ENCODE measurements at places on chromosomes 4 and X.

DNA sequence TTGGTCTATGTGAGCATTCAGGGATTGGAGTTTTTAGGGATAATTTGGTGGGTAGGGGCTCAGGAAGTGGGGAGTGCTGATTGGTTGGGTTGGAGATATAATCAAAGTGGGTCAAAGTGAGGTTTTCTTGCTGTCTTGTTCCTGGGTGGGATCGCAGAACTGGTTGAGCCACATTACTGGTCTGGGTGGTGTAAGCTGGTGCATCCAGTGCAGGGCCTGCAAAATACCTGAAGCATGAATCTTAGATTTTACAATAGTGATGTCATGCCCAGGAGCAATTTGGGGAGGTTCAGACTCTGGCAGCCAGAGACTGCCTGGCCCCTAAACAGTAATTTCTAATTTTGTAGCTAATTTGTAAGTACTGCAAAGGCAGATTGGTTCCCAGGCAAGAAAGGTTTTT is 665.6 kb upstream of the PRKX start:
- DNase-seq: no peak

DNA sequence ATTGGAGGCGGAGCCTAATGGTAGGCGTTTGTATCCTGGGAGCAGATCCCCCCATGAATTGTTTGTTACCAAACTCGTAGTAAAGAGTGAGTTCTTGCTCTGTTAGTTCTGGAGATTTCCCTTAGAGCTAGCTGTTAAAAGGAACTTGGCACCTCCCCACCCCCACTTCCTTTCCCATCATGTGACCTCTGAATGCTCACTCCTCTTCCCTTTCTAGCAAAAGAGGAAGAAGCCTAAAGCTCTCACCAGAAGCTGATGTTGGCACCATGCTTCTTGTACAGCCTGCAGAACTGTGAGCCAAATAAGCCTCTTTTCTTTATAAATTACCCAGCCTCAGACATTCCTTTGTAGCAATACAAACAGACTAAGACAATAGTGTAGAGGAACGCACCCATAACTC is 13.8 kb upstream of the ATOH1 start:
- DNase-seq: no peak

- no peak for DNase-seq
These were observed 23.1 kb downstream of the SETD7 start for GRCh38 chr4:139532947-139533346.

DNA sequence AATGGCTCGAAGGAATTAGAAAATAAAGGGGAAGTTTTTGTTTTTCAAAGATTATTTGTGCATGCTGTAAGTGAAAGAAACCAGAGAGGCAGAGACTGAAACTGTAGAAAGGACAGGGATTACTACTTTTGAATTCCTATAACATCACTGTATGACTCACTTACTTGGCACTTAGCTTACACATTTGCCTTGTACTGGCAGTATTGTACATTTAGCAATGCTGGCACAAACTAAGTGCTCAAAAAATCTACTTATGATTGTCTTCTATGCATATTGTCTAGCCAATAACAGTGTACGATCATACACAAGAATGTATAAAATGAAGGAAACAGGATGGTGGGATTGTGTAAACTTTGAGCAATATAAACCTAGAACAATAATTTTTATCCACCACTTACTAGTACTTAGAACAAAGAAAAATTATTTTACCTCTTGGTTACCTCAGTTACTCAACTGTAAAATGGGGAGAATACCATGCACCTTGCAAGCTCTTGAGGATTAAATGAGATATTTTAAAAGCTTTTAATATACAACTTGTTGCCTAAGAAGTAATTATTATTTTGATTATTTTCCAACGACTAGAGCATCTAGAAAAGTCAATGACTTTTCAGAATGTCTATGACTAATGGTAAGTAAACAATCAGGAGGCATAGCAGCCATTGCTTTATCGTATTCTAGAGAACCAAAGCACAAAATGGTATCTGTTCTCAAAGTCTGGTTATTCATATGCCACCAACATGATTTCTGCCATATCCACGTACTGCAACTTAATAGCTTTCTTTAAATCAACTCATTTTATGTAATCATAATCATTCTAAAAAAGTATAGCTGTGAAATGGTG is 4.7 kb downstream of the FAM120C start:
- DNase-seq: peak; percentile 80

GRCh38 chr4:103197765-103198110 is 405 bp downstream of the CENPE start:
- peak; percentile 37 for DNase-seq

GRCh38 chr4:26878794-26879391 is 18.3 kb downstream of the STIM2 start:
- peak; percentile 30 for DNase-seq

GRCh38 chr4:150173432-150173861 is 95.2 kb downstream of the DCLK2 start:
- DNase-seq: peak; percentile 15

DNA sequence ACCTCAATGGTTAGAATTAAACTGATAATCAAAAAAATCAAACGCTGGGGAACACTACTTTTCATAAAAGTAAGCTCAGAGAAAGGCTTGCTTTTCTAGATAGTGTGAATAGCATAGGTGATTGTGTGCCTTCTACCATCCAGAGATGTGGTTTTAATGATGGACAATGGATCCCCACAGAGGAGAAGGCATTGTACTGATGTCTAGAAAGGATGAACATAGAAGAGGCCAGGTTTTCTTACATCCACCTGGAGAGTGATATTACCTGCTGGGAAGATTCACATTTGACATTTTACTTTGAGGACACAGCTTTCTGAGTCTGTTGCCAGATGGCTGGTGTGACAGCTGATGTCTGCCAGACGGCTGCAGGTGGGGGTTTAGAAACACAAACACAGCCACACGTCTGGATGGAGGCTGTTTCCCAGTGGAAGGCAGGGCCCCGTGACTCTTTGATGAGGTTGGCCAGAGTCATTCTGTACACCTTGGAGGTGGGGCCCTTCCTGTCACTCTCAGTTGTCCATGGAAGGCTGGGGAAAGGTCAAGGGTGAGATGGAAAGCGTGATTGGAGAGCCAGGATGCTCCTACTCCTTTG is 114.4 kb downstream of the PSAPL1 start:
- DNase-seq: no peak

DNA sequence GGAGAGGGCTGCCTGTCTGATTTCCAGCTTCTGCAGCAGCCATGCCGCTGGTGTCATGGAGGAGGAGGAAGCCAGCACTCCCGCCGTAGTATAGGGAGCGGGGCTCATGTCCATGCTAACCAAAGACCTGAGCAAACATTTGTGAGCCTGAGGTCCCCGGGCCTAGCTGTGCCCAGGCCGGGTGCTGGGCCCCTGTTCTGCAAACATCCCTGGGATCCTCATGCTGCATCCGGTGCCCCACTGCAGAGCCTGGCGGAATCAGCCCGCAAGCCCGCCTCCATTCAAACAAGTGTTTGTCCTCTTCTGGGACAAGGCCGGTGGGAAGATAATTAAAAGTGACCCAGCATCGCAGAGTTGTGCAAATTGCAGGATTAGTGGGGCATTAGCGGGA is 106.3 kb downstream of the SORCS2 start:
- DNase-seq: no peak

GRCh38 chr4:148006001-148006400 is 274.1 kb downstream of the ARHGAP10 start:
- DNase-seq: no peak

DNA sequence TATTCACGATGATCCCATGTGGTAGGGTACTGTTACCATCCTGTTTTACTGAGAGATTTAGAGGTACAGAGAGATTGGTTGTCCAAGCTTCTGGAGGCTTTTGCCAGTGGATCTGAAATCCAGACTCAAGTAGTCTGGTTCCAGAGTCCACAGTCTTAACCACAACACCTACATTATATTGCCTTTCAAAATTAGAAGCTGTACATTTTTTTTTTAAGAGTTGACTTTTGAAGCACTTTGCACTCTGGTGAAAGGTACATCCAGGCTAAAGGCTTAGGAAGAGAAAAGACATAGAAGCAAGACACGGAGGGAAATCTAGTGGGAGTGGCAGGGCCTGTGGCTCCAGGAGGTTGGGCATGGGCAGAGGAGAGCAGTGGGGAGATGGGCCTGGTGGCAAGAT is 122.1 kb downstream of the AFF1 start:
- DNase-seq: no peak

- DNase-seq: peak; percentile 27
These were observed 98.5 kb upstream of the FAM47C start for GRCh38 chrX:36909676-36910030.

DNA sequence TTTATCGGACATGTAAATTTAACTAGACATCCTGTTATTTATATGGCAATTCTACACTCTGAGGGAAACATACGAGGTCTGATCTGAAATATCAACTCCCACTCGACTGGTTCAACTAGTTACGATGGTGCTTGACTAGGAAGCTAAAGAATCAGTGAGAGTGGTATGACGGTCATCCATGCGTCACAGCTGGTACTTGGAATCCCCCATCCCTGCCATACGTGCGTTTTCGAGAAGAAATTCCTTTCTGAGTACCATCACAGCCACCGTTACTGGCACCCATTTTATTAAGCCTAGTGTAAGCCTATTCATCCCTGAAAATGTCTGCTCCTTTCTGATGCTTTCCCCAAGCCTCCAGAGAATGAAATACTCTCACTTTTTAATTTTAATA is 695 bp upstream of the PIGA start:
- peak; percentile 55 for DNase-seq

- DNase-seq: no peak
These were observed 458.5 kb downstream of the AFF2 start for GRCh38 chrX:148958901-148959300.

DNA sequence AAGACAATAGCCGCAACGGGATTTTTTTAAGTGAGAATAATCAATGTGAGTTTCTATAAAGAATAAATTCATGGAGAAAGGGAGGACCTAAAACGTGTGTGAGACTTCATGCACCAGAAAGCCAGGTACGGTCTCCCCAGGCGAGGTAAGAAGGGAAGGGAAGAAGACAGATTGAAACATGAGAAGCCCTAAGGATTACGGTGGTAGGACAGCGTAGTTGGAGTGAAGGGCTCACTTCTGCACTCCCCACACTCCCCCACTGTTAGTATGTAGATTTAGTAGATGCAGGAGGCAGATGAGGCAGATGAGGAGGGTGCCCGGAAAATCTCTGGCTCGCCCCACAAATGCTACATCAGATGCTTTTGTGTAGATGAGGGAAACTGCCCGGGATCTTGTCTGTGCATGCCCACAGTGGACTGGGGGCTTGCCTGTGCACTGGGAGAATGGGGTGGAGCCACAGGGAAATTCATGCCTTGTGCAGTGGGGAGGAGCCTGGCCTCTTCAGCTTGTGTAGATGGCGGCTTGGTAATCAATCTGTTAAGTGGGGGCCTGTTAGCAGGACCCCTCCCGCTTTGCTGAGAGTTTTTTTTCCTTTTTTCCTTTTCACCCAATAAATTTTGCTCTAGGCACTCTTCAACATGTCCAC is 1544.5 kb upstream of the TENM3 start:
- no peak for DNase-seq

GRCh38 chr4:89268679-89269078 is 38.9 kb downstream of the GPRIN3 start:
- DNase-seq: peak; percentile 5

DNA sequence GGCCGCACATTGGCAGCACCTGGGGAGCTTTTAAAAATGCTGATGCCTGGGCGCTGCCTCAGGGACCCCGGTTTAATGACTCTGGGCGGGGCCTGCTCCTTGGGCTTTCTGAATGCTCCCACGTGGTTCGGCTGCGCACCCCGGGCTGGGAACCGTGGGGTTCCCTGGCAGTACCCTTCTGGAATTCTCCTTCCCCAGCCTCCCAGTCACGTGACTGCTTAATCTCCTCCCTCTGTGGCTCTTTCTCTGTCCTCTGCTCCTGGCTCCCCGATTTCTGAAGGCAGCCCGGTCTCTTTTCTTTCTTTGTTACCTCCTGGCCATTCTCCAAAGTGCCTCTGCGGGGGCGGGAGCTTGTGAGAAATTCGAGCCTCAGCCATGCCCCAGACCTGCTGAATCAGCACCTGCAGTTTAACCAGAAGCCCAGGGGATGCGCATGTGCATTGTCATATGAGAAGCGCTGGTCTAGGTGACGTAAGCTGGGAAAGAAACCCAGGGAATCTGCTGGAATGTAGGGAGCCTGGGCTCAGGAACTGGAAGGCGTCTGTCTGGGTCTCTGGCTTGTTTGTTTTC is 16.6 kb downstream of the CLCN4 start:
- peak; percentile 97 for DNase-seq

DNA sequence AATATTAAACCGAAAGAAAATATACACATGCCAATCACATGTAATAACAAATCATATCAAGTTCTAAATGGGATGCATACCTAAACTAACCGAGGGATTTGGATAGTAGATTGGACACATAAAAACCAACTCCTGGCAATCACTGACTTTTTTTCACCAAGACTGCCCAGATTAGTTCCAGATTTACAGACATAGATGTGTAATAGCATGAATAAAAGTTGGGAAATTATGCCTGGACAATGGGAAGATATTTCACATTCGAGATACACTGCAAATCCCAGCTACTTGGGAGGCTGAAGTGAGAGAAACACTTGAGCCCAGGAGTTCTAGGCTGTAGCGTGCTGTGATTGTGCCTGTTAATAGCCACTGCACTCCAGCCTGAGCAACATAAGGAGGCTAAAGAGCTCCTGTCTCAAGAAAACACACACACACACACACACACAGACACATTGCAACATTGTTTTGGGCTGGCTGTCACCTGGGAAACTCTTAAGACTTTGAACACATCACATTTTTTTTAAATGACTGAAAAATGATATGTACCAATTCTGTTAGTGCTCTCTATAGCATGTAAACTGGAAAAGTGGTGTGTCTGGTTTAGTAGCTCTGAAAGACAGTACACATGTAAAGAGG is 5.7 kb downstream of the RAB40A start:
- peak; percentile 71 for DNase-seq

GRCh38 chr4:907691-908425 is 24.3 kb downstream of the GAK start:
- peak; percentile 42 for DNase-seq

DNA sequence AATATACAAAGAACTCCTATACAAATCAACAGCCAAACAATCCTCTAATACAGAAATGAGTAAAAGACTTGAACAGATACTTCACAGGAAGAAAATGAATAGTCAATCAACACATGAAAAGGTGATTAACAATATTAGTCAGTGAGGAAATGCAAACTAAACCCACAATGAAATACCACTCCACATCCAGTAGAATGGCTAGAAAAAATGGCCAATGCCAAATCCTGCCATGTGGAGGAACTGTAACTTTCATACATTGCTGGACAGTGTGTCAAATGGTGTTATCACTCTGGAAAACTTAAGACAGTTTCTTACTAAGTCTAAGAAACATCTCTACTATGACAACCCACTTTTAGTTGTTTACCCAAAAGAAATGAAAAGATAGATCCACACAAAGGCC is 59.5 kb downstream of the NSG1 start:
- DNase-seq: no peak

DNA sequence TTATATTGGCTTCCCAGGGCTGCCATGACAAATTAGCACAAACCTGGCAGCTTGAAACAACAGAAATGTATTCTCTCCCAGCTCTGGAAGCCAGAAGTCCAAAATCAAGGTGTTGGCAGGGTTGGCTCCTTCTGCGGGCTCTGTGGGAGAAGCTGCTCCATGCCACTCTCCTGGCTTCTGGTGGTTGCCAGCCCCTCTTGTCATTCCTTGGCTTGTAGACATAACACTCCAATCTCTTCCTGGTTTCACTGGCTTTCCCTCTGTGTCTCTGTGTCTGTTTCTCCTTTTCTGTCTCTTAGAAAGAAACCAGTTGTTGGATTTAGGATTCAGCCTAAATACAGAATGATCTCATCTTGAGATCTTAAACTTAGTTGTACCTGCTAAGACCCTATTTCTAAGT is 85.5 kb downstream of the USP46 start:
- DNase-seq: no peak

GRCh38 chr4:115671581-115671980 is 558.2 kb upstream of the NDST4 start:
- DNase-seq: no peak

GRCh38 chr4:68368691-68369131 is 18.8 kb upstream of the YTHDC1 start:
- DNase-seq: peak; percentile 65

Measured in choroid plexus epithelial cell (primary cell).